Upper lobe of left lung (tissue), 6 donors: ENCODE measurements at places on chromosomes 6 and 20.

- no peak for DNase-seq
- H3K4me3 ChIP-seq: no peak overlapping the region
- H3K36me3 ChIP-seq: peaks cover 4% of the 10 kb centered on the region
- peaks cover 10% of the 10 kb centered on the region for H3K4me1 ChIP-seq
- H3K27me3 ChIP-seq: no peaks in the 10 kb centered on the region
Measured at GRCh38 chr6:144372611-144373594, 87.8 kb downstream of the UTRN start.

GRCh38 chr20:48079028-48079427 lies 293.7 kb upstream of the SULF2 start:
- H3K27ac ChIP-seq: no peak overlapping the region
- H3K27me3 ChIP-seq: no peaks in the 10 kb centered on the region
- H3K4me3 ChIP-seq: no peak overlapping the region
- DNase-seq: no peak
- no peaks in the 10 kb centered on the region for H3K4me1 ChIP-seq

DNA sequence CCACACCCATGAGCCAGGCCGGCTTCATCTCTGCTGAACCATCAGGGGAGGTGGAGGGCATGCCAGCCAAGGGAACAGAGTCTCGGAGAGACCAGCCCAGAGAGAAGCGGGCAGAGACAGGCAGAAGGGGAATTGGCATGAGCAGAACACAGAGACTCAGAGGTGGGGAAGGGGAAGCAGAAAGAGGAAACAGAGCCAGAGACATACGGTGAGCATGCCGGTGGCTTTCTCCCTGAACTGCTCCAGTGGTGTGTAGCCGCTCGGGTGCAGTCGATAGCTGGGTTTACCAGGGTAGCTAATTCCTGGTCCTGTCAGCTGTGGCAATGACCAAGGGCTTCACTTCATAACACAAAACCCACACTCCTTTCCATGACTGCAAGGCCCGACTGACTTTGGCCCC lies 83.6 kb upstream of the CCDC167 start:
- no peak overlapping the region for H3K4me3 ChIP-seq
- H3K27ac ChIP-seq: no peak overlapping the region
- no peaks in the 10 kb centered on the region for H3K4me1 ChIP-seq
- H3K27me3 ChIP-seq: no peaks in the 10 kb centered on the region
- no peaks in the 10 kb centered on the region for H3K36me3 ChIP-seq

DNA sequence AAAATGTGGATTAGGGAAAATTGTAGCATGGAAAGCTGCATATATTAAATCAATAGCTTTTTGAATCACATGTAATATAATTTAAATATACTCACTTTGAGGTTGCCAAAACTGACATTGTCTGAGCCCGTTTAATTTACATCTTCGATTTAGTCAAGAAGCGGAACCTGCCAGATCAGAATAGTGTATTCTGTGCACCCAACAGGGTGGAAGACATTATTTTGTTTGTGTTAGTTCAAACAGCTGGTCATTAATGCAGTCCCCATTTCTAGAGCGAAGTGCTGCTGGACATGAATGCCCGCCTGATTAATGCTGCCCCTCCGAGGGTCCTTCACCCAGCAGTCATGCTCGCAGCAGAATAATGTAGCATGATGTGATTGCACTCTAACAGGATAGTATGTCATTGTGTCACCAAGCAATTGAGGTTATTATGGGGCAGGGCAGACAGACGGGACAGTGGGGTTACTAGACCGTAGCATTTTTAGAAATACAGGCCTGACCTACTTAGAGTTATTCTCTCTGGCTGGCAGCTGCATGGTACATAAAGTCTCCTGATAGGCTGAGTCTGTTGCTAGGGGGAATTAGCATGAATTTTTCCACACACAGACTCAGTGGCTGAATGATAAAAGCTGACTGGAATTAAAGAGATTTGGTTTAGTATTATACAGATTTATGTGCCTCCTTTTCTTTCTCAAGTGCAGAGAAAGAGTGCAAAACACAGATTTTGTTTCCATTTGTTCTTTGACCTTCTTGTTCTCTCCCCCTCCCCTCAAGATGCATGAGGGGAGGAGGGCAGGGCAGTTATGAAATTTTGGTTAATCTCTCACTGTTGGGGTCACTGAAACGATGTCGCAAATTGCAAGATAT lies 147.1 kb downstream of the PRL start:
- no peak overlapping the region for H3K27ac ChIP-seq
- no peaks in the 10 kb centered on the region for H3K36me3 ChIP-seq
- H3K27me3 ChIP-seq: no peaks in the 10 kb centered on the region
- H3K4me1 ChIP-seq: peaks cover 30% of the 10 kb centered on the region
- DNase-seq: no peak
